ENCODE measurements at places on chromosomes 13 and 19. TPM values are rescaled to one million over a fixed set of nuclear protein-coding genes. Genes with fewer than 3 reads are reported as not detected.
A peak's percentile ranks its signal among the peaks of the same experiment; 100 is the strongest.

The GTF2F2 gene
- total RNA-seq, result 15.9 TPM

DNA sequence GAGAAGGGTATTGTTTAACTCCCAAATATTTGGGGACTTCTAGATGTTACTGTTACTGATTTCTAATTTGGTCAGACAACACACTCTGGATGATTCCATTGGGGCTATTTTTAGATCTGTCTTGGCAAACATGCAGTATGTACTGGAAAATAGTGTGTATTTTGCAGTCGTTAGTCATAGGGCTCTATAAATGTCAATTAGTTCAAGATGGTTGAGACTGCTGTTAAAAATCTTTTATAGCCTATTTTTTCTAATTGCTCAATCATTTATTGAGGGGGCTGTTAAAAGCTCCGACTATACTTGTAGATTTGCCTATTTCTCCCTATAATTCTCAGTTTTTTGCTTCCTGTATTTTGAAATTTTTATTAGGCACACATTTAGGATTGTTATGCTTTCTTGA lies 31.4 kb downstream of the PPP5C start:
- DNase-seq, result no peak

DNA sequence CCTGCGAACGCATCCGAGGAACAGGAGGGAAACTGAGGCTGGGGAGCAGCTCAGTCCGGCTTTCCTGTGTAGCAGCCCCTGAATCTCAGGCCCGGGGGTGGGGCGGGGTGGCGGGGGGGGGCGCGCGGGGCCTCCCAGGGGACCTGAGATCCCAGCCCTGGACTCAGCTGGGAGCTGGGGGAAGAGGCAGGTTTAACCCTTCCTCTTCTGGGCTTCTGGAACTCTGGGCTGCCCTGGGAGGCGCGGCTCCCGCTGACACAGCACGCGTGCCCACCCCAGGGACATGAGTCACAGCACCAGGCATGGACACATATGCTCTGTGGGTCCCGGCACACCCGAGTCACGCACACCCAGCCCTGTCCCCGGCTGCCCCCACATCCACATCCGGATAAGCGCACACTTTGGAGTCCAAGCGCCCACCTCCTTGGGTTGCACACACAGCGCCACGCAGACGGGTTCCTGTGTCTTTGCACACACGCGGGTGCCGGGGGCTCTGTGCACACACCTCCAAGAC lies 3.5 kb upstream of the CIRBP start:
- peak; percentile 32 for DNase-seq

The ETV2 gene
- 2.1 TPM for total RNA-seq

GRCh38 chr13:23651887-23652286 lies 81.7 kb downstream of the TNFRSF19 start:
- DNase-seq, result no peak

DNA sequence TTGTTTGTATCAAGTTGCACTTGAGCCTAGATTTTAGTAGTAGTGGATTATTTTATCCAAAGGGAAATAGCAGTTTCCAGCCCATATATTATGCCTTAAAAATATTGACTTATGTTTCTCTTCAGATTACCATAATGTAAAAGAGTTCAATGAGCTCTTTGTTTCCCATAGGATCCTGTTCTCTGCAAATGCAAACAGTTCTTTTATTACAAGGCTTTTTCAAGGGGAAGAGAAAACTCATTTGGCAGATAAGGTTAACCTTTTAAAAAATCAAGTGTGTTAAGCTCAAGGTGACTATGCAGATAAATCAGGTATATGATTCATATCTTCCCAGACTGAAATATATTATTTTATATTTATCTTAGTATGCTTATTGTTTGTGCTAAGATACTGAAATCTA lies 961.2 kb upstream of the SPRY2 start:
- DNase-seq, result no peak

The CEACAM20 gene
- not detected for total RNA-seq

- no peak for DNase-seq
Measured at GRCh38 chr19:13176345-13176744, 26.1 kb downstream of the IER2 start.

The KLK10 gene
- not detected for total RNA-seq

GRCh38 chr19:14416817-14417231 lies 2.3 kb downstream of the DDX39A start:
- no peak for DNase-seq

Data from T-cell (primary cell).